ENCODE measurements at places on chromosomes 5 and 9. TPM values are rescaled to one million over a fixed set of nuclear protein-coding genes. Genes with fewer than 3 reads are reported as not detected.

PCDHGB6 gene
- 8.6 TPM for total RNA-seq

GLRA1 gene
- not detected for total RNA-seq

GDNF gene
- not detected for total RNA-seq

ENC1 gene
- 11.0 TPM for total RNA-seq

GPR150 gene
- total RNA-seq, result 0.17 TPM

GRCh38 chr9:91117959-91118703, 243.6 kb downstream of the AUH start:
- peak; percentile 93 for DNase-seq

GRCh38 chr5:50947906-50948683, 281.7 kb downstream of the PARP8 start:
- no peak for DNase-seq

- no peak for DNase-seq
These were observed 29.1 kb downstream of the ADAMTS2 start for GRCh38 chr5:179316111-179316551.

DNA sequence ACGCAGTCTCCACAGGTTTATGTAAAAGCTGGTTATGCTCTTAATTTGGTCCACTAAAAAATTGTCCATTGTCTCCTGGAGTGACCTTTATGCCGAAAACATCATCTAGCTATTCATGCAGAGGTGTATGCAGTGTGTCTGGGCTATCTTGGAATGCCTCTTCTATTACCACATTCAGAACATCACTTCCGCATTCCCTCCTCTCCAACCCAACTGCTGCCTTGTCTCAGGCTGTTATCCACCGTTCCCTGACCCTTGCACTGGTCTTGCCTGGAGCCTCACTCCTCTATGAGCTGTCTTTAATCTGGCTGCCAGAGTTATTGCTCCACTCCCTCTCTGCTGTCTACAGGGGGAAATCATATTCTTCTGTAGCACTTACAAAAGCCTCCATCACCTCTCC, 214.1 kb upstream of the ANKRD55 start:
- DNase-seq, result no peak

GRCh38 chr5:150263801-150264621, 25.6 kb downstream of the CAMK2A start:
- no peak for DNase-seq

- no peak for DNase-seq
These were observed 84.8 kb upstream of the FAM169A start for GRCh38 chr5:74950836-74951515.

- DNase-seq, result no peak
These were observed 140.6 kb upstream of the ZNF366 start for GRCh38 chr5:72647806-72648205.

DNA sequence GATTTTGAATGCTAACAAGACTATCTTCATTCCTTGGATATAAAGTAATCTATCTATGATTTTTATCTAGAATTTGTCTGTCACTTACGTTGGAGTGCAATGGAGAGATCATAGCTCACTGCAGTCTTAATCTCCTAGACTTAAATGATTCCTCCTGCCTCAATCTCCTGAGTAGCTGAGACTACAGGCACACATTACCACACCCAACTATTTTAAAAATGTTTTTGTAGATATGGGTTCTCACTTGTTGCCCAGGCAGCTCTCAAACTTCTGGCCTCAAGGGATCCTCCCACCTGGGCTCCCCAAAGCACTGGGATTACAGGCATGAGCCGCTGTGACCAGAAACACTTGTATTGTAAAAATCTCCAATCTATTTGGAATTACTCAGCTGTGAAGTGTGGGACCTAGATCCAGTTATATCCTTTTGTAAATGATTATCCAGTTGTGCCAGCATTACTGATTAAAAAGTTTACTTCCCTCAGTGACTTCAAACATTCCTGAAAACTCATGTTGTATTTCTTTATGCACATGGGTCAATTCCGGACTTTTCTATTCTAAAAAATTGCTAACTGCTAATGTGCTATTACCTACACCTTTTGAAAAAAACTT, 1793.8 kb upstream of the WWC1 start:
- no peak for DNase-seq

- no peak for DNase-seq
These were observed 21.0 kb downstream of the CDKL3 start for GRCh38 chr5:134345996-134346395.

DNA sequence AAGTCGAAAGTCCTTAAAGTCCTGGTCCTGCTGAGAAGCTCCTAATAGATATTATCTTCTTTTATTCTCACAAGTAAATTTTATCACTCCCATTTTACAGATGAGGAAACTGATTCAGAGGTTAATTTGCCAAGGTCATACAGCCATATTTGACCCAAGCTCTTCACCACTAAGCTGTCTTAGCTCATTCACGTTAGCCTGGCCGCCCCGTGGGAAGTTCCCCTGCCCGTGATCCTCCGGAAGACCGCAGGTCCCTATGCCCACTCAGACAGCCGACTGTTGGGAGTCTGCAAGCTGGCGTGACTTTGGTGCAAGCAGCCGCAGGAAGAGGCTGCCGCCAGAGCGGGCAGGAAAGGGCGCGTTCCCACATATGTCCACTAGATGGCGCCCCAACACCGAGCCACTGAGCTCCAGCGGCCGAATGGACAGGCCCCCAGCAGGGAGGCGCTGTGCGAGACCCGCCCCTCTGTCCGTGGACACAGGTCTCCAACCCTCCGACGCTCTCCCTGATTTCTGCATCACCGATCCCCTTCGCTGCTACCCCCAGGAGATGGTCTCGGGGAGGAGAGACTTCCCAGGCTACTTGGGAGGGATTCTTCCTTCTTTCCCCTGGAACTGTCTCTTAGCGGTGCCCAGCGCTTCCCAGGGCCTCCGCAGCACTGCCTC, 10.0 kb upstream of the ARAP3 start:
- DNase-seq, result peak; percentile 87

DNA sequence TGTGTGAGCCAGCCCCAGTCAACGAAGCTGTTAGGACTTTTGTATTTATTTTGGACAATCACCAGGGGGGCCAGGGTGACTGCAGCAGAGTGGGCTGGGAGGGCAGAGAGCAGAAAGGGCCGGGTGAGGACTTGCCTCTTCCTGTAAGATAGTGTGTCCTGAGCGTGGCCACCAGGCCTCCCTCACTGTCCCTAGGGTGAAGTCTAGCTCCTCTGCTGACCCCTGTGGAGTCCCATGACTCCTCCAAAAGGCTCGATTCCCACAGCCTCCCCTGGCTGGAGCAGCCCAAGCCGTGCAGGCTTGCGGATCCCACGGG, 147.8 kb downstream of the RXRA start:
- peak; percentile 54 for DNase-seq

GRCh38 chr5:12294151-12294550, 389.9 kb upstream of the CTNND2 start:
- DNase-seq, result no peak

- no peak for DNase-seq
These were observed 18.7 kb downstream of the ADAMTSL1 start for GRCh38 chr9:18492612-18493011.

DNA sequence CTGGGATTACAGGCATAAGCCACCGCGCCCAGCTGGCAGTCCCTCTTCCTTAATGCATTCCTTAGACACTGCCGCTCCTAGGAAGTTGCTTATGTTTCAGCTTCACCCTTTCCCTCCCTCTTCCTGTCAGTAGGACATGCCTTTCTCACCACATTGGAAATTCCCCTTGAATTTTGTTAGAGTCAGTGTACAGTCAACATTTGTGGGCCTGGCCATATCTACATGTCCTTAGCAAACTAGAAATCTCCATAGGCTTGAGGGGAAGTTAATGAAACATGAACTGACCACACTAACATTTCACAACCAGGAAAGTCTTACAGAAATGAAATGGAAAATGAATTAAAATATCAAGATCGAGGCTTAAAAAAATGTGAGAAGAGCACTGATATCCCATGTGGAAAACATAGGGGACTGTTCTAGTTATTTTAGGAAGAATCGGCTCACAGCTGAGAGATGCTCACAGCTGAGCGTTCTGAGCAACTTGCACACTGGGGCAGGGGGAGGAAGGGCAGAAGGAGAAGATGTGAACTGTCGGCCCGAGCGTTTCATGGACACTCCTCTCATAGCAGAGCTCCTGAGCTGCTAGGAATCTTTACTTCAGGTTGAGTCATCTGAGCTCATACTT, 21.1 kb upstream of the LVRN start:
- DNase-seq, result no peak

- DNase-seq, result no peak
These were observed 463.7 kb upstream of the CLINT1 start for GRCh38 chr5:158322620-158323019.

DNA sequence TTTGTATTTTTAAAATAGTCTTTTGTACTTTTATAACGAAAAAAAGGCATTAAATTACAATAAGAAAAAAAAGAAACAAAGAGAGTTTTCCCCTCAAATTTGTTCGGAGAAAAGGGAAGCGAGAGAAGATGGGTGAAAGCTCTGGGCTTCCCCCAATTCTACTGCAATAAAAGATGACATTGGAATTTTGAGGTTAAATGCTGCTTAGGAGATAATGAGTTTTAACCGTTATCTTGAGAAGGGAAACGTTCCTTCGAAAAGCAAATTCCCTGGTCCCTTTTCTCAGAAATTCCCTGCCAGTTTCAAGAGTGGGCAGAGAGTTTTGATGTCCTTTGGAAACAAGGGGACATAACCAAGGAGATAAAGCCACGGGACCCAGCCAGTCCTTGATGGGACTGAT, 18.4 kb upstream of the ERGIC1 start:
- DNase-seq, result no peak

Data from heart left ventricle (tissue), 16 donors.